ENCODE measurements at places on chromosomes 16 and 17.

DNA sequence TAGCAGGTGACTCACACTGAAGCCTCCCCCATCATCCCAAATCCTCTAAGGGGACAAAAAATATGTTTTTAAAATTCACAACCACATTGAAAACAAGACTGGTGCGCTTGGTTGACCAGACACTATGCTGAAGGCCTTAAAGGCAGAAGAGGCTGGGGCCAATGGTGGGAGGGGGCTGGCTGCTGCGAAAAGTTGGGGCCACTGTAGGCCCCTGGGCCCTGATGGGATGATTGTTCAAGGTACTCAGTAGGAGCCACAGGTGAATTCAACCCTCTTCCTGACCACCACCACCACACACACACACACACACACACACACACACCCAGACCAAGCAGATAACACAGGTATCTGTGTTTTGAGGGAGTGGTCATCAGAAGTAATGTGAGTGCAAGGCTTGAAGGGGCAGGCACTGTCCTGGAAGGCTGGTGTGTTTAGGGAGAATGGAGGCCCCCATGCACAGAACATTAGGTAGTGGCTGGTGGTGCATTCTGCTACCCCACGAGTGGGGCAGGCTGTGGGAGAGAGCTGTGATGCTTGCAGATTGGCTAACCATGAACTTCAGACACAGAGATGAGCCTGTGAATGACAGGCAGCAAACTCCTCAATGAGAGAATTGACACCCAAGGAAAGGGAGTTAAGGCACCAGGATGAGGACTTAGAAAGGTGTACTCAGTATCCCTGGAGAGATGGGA, 55.0 kb downstream of the NT5M start:
- no peak for DNase-seq

GRCh38 chr17:76276461-76277299, 11.5 kb downstream of the UBALD2 start:
- no peak for DNase-seq

- DNase-seq: no peak
Measured at GRCh38 chr17:43573579-43574321, 27.6 kb upstream of the ETV4 start.

- DNase-seq: no peak
Measured at GRCh38 chr17:37643869-37644268, 623 bp upstream of the DDX52 start.

DNA sequence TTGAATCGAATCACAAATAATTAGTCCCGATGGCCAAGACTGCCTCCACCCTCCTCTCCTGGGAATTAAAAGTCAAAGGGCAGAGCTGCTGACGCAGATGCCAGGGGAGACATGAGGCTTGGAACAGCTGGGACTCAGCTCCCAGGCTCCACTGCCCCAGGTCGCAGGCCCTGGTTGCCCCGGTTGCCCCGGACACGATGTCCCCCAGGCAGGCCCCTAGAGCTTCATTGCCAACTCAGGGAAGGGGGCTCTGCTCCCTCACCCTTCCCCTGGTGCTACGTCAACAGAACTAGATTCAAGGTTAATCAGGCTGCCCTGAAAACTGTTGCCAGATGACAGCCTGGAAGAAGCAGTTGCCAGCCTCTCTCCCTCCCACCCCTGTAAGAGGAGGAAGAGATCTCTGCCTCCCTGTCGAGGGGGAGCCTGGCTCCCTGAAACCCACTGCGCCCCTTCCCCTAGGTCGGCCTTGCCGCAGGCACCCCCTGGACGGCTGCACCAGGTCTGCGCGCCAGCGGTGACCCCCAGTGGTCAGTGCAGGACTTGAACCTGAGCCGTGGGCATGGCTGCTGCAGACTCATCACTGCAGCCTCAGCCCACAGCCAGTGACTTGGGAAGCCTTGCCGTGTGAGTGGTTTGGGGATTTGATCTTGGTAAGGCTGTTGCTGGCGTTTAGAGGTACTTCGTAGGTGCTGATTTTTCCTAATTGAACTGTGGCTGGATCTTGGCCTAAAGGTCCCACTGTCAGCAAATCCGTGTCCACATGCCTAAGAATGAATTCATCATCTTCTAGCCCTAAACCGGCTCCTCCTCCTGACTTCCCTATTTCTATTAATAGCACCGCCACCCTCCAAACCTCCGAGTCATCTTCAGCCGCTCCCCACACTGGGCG, 84.1 kb upstream of the TOB1 start:
- DNase-seq: peak; percentile 73

- no peak for DNase-seq
Measured at GRCh38 chr17:15882058-15882720, 62.7 kb upstream of the ADORA2B start.

GRCh38 chr17:30104575-30105339, 11.9 kb upstream of the NSRP1 start:
- DNase-seq: peak; percentile 77

DNA sequence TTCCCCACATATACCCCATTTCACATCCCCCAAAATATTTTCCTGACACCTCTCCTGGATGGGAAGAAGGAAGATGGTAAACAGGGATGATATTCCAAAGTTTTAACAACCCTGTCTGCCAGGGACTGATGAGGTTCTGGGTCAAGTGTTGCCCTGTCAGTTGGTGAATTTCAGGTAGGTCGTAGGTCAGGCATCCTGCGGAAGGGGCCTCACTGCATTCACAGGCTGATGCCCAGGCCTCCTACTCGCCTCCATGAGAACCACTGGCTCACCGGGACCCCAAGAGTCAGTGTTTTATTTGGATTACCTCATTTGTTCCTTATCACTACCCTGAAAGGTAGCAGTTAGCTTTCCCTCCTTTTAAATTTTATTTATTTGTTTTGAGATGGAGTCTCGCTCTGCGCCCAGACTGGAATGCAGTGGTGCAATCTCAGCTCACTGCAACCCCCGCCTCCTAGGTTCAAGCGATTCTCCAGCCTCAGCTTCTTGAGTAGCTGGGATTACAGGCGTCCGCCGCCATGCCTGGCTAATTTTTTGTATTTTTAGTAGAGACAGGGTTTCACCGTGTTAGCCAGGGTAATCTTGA, 10.5 kb downstream of the ZBTB4 start:
- no peak for DNase-seq

DNA sequence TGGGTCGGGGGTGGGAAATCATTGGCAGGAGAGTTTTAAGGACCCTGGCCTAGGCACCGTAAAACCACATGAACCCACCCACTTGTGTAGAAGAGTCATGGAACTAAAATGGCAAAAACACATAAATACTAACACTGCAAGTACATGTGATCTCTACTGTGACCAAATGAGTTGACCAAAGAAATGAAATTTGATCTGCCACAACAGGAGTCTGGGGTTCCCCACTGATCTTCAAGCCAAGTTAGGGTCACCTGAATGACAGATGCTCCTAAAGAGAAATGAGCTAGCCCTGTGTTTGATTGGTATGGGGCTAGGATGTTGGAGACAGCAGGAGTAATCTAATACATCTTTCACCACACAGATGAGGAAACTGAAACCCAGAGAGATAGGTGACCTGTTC, 21.5 kb upstream of the SKAP1 start:
- DNase-seq: no peak

- no peak for DNase-seq
Measured at GRCh38 chr17:60602385-60602742, 2.4 kb downstream of the PPM1D start.

- DNase-seq: no peak
Measured at GRCh38 chr17:4150096-4150495, 7.1 kb downstream of the CYB5D2 start.

DNA sequence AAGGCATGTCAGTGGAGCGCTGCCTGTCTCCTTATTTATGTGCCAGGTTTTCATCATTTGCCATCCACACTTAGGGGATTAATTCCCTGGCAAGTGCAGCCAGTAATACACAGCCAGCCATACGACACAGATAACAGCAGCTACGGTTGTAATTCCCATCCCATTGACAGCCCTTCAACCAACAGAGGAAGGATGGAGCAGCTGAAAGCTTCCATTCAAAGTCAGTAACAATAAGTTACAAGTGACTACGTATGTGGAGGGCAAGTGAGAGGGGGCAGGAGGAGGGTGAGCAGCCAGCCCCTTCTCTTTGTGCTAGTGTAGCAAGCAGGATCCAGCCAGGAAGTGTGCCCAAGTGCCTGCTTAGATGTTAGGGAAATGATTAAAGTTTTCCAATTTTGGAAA, 53.8 kb upstream of the LYRM9 start:
- no peak for DNase-seq

DNA sequence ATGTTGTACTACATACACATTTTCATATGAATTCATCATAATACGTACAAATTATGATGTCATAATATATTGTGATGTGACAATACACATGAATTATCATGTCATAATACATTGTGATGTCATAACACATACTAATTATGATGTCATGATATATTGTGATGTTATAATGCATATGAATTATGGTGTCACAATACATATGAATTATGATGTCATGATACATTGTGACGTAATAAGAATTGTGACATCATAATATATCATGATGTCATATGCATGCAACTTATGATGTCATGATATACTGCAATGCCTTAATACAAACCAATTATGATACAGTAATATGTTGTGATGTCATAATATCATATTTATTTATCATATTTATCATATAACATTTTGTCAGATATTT, 2074.3 kb downstream of the TP53TG3F start:
- DNase-seq: no peak

- DNase-seq: no peak
Measured at GRCh38 chr17:45300060-45300751, 16.6 kb downstream of the MAP3K14 start.

- DNase-seq: no peak
Measured at GRCh38 chr17:44416558-44417289, 27.3 kb upstream of the ITGA2B start.

GRCh38 chr17:16995930-16996329, 24.0 kb upstream of the TNFRSF13B start:
- no peak for DNase-seq

DNA sequence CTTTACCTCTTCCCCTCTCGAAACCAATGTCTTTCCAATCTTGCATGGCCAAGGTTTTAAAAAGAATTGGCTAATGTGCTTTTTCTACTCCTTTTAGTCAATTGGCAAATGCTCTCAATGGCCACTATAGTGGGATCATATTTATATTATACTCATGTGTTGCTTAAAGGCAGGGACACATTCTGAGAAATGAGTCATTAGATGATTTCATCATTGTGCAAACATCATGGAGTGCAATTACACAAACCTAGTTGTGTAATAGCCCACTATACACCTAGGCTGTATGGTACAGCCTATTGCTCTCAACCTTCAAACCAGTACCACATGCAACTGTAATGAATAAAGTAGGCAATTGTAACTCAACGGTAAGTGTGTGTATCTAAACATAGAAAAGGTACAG, 180.9 kb downstream of the HS3ST3A1 start:
- no peak for DNase-seq

DNA sequence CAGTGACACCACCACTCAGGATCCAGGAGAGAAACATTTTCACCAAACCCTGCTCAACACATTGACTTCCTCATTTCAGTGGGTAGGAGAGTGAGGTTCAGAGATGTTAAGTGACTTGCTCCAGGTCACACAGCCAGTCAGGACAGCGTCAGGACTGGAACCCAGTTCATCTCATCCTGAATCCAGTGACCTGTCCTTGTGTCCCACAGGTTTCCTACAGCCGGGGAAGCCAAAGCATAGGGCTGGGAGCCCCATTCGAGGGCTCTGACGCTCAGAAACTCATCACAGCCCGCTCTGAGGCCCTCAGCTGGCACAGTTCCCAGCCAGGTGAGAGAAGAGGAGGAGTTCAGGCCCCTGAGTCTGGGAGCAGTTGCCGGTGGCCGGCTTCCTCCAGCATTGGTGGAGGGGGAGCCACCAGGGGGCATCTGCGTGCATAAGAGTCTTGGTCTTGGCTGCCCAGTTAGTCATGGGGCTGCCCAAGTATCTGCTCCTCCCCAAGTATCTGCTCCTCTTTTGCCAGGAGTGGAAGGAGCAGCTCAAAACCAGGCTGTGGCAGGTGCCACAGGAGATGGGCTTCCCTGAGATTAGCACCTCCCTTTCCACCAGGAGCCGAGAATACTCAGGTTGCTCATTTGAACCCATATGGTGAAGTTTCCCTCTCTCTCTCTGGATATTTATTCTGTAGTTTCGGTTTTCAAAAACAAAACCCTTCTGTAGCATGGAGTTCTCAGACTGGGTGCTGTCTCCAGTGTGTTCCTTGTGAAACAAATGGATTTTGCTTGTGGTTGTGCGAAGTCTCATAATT, 56.0 kb downstream of the TNFRSF13B start:
- peak; percentile 57 for DNase-seq

- DNase-seq: peak; percentile 25
Measured at GRCh38 chr17:75872434-75873351, 5.7 kb downstream of the TRIM47 start.

GRCh38 chr17:65409381-65409780, 152.1 kb downstream of the AXIN2 start:
- no peak for DNase-seq

- DNase-seq: peak; percentile 40
Measured at GRCh38 chr17:76491271-76492122, 9.7 kb downstream of the RHBDF2 start.

DNA sequence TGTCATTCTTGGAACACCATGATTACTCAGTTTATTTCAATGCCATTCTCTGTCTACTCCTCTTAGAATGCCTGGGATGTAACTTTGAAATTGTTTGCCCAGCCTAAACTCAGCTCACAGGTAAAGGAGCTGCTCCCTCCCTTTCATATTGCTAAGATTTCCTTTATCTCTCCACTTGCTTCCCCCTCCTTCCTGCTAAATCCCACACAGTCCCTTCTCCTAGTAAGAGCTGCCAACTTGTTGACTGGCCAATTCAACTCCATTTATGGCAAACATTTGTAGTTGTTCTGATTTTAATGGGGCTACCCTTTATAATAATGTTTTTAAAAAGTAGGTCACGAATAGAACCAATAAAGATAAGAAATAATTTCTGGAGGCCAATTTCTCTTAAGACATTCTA, 146.1 kb downstream of the SKAP1 start:
- DNase-seq: no peak

- DNase-seq: no peak
Measured at GRCh38 chr17:78589885-78590284, 12.7 kb upstream of the DNAH17 start.

DNA sequence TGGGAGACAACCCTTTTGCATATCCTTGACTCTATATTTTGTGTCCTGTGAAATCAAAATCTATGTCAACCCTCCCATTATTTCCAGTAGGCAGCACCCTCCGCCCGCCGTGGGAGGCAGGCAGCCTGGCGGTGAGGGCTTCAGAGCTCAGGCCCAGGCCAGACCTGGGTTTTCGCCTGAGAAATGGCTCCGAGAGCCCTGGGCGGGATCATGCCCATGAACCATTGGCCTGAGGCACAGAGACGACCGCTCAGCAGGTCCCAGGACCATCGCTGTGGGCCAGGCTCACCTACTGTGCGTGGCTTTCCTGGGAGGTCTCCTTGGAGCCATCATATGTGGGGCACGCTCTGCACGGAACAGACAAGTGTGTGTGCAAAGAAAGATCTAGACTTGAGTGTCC, 6.3 kb upstream of the SLC38A8 start:
- no peak for DNase-seq
